ENCODE measurements at places on chromosomes 7 and 10.

- no peak for DNase-seq
Measured at GRCh38 chr10:35934642-35934995, 292.5 kb upstream of the FZD8 start.

GRCh38 chr7:112074464-112074863, 131.7 kb downstream of the DOCK4 start:
- DNase-seq: no peak

- no peak for DNase-seq
Measured at GRCh38 chr7:84637568-84638338, 443.2 kb upstream of the SEMA3A start.

DNA sequence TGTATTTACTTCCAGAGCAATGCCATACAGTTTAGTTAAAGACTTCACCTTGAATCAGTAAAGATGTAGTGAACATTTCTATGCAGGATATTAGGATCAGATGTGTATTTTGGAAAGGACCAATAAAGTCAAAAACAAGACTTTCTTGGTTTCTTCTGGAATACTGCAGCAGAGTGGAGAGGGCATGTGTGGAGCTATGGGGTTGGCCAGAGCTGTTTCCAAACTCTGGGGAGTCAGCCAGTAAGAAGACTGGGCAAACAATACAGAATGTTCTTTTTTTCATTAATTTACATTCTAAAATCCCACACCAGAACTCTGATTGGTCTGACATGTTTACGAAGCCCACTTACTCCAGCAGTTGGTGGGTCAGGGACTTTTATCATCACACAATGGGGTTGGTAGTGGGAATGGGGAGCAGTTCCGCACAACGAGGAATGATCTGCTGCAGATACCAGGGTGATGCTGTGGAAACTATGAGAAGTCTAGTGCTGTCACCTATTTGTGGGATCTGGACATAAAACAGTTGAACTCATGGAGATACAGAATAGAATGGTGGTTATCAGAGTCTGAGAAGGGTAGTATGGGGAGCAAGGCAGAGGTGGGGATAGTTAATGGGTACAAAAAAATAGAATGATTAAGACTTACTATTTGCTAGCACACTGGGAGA, 267.7 kb downstream of the MALRD1 start:
- DNase-seq: no peak

GRCh38 chr7:107744345-107744750, 406 bp downstream of the CBLL1 start:
- no peak for DNase-seq

DNA sequence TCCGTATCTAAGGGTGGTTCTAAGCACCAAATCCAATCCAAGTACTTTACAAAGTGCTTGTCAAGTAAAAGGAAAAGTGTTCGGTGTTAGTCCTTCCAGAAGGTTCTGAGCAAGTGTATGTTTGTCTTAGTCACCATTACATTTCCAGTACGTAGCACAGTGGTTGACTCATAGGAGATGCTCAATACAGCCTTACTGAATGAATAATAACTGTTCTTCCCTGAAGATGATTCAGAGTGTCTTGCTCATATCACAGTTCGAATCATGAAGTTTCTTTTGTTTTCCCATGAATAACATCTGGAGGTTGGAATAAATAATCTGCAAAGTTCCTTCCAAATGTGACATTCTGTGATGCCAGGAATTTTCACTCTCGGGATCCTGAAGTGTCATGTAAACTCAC, 53.4 kb downstream of the WNT2 start:
- DNase-seq: no peak

DNA sequence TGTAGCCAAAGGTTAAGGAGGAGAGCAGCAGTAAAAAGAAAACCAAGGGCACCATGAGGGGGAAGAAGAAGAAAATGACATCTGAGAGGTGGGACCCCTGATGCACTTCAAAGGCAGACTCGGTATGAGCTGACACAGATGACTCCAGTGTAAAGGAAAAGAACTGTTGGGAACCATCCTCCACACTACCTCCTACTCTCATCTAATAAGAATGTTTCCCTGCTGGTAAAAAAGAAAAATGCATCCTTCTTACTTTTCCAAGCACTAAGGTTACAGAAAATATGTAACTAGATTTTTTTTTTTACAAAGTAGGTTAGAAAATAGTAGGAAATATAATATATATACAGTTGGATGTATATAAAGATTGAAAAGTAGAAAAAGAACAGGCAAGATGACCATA, 16.9 kb downstream of the TAS2R41 start:
- DNase-seq: no peak

DNA sequence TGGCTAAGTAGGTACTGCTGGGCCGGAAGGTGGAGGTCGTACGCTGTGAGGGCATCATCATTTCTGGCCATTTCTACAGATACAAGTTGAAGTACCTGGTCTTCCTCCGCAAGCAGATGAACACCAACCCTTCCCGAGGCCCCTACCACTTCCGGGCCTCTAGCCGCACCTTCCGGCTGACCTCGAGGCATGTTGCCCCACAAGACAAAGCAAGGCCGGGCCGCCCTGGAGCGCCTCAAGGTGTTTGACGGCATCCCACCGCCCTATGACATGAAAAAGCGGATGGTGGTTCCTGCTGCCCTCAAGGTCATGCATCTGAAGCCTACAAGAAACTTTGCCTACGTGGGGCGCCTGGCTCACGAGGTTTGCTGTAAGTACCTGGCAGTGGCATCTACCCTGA, 56.8 kb downstream of the ATXN7L1 start:
- no peak for DNase-seq

- DNase-seq: no peak
Measured at GRCh38 chr7:129202058-129202777, 13.8 kb downstream of the SMO start.

- no peak for DNase-seq
Measured at GRCh38 chr10:98262571-98262970, 5.4 kb downstream of the LOXL4 start.

DNA sequence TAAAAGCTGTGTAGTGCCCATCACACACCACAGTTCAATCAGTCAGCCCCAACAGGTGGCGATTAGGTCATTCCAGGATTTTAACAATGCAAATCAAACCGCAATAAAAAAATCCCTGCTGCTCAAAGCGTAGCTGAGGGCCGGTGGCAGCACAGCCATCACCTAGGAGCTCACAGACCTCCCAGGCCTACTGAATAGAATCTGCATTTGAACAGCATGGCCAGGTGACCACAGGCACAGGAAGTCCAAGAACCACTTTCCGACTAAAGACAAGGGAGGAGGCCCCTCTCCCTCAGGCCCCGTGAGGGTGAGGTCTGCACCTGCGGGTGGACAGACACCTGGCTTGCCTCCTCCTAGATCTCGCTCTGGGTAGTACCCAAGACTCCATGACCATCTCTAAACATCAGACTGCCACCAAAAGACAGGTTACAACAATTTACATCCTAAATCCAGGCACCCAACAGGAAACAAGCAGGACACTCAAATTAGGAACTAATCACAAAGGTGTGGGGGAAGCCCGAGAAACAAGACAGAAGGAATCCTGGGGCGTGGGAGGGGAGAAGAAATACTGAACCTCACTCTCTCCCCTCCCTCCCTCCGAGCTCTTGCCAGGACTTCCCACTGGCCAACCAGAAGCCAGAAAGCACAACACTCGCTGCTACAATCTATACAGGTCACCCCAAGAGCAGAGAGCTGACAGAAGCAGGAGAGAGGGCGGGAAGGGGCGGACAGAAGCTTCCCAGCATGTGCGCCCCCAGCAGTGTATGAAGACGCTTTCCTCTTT, 19.2 kb downstream of the GNA12 start:
- DNase-seq: no peak

DNA sequence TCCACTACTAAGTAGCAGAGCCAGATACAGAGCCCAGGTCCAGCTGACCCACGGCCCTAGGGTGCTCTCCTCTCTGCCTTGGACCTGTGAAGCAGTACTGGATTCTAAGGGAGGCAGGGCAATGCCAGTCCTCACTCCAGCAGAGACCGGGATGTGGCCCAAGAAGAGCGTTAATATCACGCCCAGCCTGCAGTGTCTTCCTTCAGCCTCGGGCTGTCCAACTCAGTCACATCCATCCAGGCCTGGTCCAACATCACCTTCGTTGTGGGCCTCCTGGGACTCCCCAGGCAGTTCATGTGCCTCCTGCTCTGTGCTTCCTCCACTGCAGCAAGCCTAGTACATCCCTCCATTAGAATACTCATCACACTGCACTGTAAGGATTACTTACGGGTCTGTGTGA, 114.5 kb downstream of the GRID1 start:
- no peak for DNase-seq

DNA sequence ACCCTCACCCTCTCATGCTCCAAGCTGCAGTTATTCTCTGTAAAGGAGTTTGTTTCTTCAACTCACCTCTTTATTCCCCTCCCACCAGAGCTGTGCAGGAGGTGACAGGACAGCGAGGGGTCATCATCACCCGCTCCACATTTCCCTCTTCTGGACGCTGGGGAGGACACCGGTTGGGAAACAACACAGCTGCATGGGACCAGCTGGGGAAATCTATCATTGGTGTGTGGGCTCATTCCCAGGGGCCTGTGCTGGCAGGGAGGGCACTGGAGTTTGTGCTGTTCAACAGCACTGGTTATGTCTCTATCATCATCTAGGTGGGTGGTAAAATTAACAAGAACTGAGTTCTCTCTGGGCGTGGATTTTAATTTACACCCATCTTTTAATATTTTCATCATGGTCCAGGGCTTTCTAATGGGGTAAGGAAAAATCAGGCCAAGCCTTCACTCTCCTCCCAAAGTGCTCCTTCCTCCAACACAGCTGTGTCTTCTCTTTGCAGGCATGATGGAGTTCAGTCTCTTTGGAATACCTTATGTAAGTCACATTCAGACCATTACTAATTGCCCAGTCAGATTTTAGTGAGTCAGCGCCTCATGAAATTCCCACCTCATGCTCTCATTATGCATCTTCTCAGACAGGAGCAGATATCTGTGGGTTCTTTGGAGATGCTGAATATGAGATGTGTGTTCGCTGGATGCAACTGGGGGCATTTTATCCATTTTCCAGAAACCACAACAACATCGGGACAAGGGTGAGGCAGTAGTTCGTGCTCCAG, 61.6 kb downstream of the PRSS58 start:
- no peak for DNase-seq

GRCh38 chr10:11149807-11150141, 132.1 kb downstream of the CELF2 start:
- DNase-seq: no peak

- no peak for DNase-seq
Measured at GRCh38 chr10:100775386-100775785, 30.0 kb downstream of the PAX2 start.

GRCh38 chr7:40536421-40536820, 401.6 kb downstream of the SUGCT start:
- DNase-seq: no peak

DNA sequence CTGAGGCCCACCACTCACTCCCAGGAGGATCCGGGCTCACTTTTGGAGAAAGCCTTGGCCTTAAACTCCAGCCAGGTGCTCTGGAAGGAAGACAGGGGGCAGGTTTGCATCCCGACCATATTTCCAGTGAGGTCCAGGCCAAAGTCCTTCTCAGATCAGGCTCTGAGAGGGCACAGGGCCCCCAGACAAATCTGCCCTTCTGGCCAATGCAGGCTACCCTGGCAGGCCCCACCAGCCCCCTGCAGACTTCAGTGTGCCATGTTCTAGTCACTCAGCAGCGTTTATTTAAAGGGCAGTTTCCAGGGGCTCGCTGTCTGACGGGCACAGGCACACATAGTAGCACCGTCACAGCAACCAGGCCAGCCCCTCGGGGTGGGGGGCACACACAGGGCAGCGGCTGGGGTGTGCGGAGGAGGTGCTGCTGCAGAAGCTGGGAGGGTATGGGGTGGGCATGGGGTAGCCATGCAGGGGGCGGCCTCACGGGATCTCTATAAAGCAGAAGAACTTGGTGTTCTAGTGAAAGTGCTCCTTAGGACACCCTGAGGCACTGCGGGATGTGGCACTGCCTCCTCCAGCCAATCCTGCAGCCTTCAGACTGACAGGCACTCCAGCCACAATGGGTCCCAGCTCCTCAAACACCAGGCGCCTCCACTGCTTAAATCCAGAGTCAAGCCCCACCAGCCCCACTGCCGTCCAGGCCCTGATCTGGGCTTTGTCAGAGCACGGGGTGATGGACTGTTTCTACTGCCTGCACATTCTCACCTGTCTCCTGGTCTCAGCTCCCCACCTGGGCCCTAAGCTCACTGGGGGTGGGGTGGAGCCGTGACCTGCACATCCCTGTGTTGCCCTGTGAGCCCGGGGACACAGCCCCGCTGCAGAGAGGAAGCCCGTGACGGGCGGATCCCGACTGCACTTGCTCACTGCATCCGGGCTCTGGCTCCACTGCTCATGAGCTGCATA, 9.6 kb upstream of the PYROXD2 start:
- DNase-seq: no peak

DNA sequence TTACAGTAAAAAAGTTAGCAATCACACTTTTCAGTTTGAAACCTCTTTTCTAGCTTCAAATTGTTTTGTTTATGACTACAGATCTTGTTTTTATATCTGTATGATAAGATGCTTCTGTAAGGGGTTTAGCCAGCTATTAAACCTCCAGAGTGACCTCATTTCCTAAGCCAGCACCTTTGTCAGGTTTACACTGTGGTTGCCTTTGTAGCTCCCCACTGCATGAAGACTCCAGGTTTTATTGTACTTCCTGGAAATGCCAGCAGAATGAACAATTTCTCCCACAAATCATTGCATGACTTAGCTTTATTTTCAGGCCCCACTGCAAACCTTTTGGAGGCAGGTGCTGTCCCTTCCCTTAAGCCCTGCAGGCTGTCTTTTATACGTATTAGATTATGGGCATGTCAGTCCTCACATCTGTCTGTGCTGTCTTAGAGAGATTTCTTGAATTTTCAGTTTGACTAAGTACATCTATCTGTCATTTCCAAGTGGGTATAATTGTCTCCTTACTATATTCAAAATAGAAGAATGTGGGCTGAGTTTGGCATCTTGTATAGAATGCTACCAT, 8.2 kb upstream of the AGR3 start:
- no peak for DNase-seq

DNA sequence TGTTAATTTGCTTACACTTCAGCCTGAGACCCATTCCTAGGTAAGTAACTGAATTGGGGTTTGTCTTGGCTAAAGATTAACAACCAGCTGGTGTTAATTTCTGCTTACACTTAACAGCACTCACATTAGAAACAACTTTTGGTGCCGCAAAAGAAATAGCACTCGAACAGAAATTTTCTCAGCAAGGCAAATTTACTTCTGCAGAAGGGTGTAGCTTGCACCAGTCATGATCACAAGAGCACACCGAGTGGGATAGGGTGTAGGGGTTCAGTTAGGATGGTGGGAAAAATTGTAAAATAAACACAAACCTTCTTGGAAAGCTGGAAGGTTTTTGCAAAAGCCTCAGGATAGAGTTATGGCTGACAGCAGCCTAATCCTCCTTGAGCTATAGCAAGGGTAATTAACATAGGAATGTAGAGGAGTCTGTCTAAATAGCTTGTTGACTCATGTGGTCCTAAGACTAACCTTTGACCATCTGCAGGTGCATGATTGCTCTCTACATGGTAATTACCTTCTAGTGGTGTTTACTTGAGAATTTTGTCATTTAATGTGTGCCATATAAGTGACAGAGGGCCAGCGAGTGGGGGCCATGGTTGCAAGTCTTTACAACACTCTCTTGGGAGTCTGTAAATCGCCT, 67.8 kb upstream of the CDK13 start:
- no peak for DNase-seq

GRCh38 chr10:93756118-93756517, 1.6 kb upstream of the LGI1 start:
- no peak for DNase-seq

- DNase-seq: no peak
Measured at GRCh38 chr7:130114374-130114773, 44.0 kb downstream of the KLHDC10 start.

Data from stimulated activated CD4-positive, alpha-beta T cell treated with anti-CD3 and anti-CD28 coated beads, Interleukin-4, amount 100 ng/mL, for 24 hours (primary cell).